Suprapubic skin (tissue), 4 donors: ENCODE measurements at places on chromosomes 16 and 17.
A peak's percentile ranks its signal among the peaks of the same experiment; 100 is the strongest.

DNA sequence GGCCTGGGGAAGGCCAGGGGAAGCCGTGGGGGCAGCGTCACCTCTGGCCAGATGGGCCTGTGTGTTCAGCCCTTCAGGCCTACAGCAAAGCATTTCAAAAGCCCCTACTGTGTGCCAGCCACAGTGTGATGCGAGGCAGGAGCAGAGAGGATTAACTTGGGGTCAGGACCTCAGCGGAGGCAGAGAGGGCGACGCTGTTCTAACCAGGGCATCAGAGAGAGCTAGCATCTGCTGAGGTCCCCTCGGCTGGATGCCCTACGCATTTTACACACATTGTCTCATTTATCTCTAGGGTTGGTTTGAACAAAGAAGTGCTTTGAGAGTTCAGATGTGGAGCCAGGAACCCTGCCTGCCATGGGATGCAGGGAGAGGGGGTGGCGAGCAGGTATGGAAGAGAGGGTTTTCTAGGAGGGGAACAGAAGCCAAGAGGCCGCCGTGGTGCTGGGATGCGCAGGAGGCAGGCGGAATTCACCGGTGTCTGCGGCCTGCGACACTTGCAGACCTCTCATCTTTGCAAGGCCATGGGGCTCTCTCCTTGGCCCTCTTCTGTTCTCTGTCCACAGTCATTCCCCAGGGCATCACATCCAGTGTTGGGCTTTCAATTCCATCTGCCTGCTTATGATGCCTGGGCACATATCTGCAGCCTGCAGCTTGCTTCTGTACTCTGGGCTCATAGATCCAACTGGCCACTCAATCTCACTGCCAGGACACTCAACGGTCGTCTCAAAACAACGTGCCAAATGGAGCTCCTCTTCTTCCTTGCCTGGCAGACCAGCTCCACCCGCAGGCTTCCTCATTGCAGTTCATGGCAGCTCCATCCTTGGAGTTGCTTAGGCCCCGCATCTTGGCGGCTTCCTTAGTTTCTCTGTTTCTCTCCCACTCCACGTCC lies 8.1 kb upstream of the NKD1 start:
- no peak for DNase-seq
- H3K36me3 ChIP-seq = no peaks in the 10 kb centered on the region
- no peaks in the 10 kb centered on the region for H3K4me1 ChIP-seq
- H3K27ac ChIP-seq = no peak overlapping the region
- no peak overlapping the region for H3K4me3 ChIP-seq

DNA sequence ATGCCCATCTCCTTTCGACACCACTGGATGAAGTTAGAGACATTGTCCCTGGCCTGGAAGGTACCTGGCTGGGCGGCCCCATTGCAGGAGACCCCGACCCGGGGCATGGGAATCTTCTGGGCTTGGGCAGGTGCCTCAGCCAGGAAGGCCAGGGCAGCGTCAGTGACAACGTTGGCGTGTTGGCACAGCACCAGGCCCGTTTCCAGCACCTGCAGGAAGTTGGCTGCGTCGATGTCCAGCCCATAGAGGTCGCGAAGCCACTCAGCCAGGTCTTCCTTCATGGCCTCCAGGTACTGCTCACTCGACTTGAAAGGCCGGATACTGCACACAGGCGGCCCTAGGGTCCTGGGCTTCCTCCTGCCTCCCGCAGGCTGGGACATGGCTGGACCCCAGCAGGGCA lies 568 bp downstream of the GAS2L2 start:
- H3K27ac ChIP-seq = no peak overlapping the region
- H3K27me3 ChIP-seq = peaks cover 27% of the 10 kb centered on the region
- no peak for DNase-seq
- H3K36me3 ChIP-seq = no peaks in the 10 kb centered on the region
- H3K4me3 ChIP-seq = no peak overlapping the region

GRCh38 chr17:51914577-51914976 lies 243.9 kb downstream of the CA10 start:
- no peaks in the 10 kb centered on the region for H3K27me3 ChIP-seq
- H3K36me3 ChIP-seq = no peaks in the 10 kb centered on the region
- no peak overlapping the region for H3K27ac ChIP-seq
- H3K4me3 ChIP-seq = no peak overlapping the region
- no peaks in the 10 kb centered on the region for H3K4me1 ChIP-seq

- no peak overlapping the region for H3K27ac ChIP-seq
- no peak overlapping the region for H3K4me3 ChIP-seq
- peaks cover 43% of the 10 kb centered on the region for H3K27me3 ChIP-seq
- peaks cover 3% of the 10 kb centered on the region for H3K4me1 ChIP-seq
- H3K36me3 ChIP-seq = no peaks in the 10 kb centered on the region
- DNase-seq = no peak
Observed at GRCh38 chr17:6075845-6076244, 5.7 kb downstream of the WSCD1 start.

DNA sequence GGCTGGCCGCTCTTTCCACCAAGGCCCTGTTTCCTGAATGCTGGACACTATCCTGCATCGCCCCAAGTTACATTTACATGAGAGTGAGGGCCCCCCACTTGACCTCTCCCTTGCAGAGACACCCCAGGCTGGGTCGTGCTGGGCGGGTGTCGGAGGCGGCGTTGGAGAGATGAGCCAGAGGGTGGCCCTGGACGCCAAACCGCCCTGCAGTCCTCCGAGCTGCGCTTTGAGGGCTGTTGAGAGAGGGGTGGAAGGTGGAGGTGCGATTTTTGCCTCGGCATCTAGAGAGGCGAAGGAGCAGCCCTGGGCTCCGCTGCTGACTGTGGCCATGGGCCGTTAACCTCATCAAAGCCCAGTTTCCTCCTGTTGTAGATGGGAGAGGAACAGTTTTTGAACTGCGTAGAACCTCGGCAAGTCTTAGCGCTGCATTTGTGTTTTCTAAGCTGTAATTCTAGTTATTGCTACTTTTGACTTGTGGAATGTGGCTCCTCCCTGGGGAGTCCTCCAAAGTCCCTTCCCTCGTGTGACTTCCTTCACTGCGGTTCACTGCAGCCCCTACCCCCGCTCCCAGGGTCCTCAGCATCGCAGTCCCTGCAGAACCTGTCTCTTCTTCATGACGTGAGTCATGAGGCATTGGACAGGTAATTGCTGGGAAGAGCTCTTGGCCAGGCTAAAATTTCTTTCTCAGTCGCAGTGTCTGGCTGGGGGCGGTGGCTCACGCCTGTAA lies 986 bp upstream of the ELOB start:
- peaks cover 19% of the 10 kb centered on the region for H3K36me3 ChIP-seq
- DNase-seq = peak; percentile 58
- peak overlapping the region; percentile 100 for H3K27ac ChIP-seq

DNA sequence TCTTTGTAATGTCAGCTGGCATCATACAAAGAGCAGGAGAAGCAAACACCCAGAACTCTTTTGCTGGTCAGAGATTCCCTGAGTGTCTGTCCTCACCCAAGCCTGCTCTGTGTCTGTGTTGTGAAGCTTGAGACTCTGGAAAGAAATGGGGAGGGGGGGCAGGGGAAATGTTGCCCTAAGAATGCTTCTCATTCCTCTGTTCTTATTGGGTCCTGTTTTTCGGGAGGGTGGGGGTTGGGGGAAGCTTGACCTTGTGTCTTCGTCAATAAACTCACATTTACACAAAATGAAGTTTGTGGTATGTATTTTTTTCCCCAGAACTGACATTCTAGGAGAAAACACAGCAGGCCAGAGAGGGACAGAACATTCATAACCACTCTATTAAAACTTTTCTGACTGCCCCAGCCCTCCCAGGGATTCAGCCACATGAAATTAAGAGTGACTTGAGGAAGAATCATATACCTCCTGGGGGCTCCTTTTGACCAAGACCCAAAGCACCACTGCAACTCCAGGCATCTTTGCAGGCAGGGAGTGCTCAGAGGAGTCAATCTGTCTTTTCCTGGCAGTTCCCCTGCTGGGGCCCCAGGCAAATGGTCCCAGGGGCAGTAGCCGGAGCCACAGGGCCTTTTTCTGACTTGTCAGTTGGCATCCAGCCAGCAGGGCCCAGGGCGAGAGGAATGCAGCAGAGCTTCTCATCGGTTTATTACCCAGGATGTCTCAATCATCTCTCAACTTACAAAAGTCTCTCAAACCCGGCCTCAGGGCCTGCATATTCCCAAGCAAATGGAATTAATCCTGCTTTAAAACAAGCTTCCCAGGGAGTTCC lies 5.1 kb upstream of the RASL10B start:
- H3K27ac ChIP-seq = no peak overlapping the region
- DNase-seq = no peak
- H3K4me3 ChIP-seq = no peak overlapping the region
- peaks cover 38% of the 10 kb centered on the region for H3K36me3 ChIP-seq

- no peaks in the 10 kb centered on the region for H3K27me3 ChIP-seq
- peaks cover 11% of the 10 kb centered on the region for H3K36me3 ChIP-seq
- no peaks in the 10 kb centered on the region for H3K4me1 ChIP-seq
- no peak for DNase-seq
Observed at GRCh38 chr16:72811188-72811720, 236.7 kb downstream of the ZFHX3 start.

GRCh38 chr17:79496422-79497005 lies 114.3 kb downstream of the RBFOX3 start:
- DNase-seq = no peak
- H3K4me1 ChIP-seq = peaks cover 7% of the 10 kb centered on the region
- no peak overlapping the region for H3K27ac ChIP-seq
- no peaks in the 10 kb centered on the region for H3K36me3 ChIP-seq

DNA sequence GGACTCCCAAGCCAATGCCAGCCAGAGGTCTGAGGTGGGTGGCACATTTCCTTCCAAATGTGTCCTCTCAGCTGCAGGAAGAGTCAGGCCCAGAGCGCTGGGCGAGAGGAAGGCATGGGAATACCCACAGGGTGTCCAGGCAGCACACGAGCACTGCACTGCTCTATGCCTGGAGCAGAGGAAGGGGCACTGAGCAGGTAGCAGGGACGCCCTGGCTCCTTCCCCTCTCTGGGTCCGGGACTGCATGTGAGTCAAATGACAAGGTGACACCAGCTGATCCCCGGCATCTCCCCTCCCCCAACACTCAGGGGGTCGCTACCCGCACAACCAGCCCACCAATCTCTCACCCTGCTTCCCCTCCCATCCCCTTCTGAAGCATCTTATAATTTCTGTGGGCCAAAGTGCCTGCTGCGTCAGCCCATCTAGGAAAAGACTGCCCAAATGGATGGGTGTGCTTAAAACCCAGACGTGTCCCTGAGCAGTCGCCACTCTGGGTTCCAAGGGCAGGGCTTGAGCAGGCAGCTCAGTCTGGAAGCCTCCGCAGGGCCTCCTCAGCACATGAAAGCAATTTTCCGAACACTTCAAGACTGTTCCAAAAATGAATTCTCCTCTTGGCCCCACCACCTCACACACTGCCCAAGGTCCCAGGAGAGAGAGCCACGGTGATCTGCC lies 12.0 kb upstream of the BCAR1 start:
- H3K36me3 ChIP-seq = no peaks in the 10 kb centered on the region
- peaks cover 83% of the 10 kb centered on the region for H3K4me1 ChIP-seq
- peaks cover 7% of the 10 kb centered on the region for H3K27me3 ChIP-seq
- H3K27ac ChIP-seq = peak overlapping the region; percentile 92
- DNase-seq = peak; percentile 71
